Stimulated activated CD4-positive, alpha-beta T cell treated with anti-CD3 and anti-CD28 coated beads, Interleukin-1b, Interleukin-23, amount 100 ng/mL, for 4 hours (primary cell): ENCODE measurements at places on chromosomes 11 and 22.

DNA sequence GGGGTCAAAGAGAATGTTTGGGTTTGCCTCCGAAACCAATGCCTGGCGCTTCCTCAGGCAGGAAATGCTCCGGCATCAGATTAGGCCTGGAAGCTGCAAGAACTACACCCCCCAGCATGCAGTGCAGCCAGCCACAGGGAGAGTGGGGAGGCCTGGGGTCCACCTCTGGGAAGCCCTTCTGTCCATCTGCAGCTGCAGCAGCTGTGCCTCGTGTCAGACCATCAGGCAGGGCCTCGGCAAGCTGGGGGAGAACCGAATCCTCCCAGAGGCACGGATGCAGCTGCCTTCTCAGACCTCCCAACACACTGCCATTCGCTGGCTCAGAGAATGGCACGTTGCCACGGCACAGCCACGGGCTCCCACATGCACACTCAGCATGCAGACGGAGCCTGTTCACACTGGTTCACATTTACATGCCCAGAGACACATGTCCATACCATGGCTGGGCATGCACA, 57.4 kb downstream of the NECTIN1 start:
- no peak for DNase-seq

DNA sequence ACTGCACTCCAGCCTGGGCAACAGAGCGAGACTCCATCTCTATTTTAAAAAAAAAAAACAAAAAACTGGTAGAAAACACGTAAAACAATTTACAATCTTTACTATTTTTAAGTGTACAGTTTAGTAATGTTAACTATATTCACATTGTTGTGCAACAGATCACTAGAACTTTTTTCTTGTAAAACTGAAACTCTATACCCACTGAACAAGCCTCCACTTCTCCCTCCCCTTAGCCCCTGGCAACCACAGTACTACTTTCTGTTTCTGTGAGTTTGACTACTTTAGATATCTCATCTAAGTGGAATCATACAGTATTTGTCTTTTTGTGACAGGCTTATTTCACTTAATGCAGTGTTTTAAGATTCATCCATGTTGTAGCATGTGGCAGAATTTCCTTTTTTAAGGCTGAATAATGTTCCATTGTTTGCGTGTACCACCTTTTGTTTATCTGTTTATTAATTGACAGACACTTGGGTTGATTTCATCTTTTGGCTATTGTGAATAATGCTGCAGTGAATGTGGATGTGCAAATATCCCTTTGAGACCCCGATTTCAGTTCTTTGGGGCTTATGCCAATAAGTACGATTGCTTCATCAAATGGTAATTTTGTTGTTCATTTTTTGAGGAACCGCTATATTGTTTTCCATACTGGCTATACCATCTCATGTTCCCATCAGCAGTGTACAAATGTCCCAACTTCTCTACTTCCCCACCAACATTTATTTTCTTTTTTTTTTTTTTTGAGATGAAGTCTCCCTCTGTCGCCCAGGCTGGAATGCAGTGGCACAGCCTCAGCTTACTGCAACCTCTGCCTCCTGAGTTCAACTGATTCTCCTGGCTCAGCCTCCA, 11.0 kb downstream of the DDB2 start:
- DNase-seq = no peak

DNA sequence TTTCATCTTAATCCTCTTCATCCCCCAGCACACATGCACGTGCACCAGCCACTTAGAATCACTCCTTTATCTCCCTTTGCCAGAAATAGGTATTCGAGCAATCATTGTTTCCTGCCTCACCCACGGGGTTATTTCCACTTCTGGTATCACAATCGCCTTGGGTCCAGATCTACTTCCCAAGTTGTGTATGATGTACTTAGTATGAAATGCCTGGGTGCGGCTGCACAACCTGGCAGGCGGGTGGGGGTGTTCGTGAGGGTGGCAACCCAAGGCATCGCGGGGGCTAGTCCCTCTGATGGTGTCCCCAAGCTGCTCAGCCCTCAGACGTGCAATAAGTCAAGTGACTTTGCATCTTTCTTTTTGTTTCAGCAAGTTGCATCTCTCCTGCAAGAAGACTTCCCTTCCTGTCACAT, 475.6 kb downstream of the MIAT start:
- DNase-seq = no peak

DNA sequence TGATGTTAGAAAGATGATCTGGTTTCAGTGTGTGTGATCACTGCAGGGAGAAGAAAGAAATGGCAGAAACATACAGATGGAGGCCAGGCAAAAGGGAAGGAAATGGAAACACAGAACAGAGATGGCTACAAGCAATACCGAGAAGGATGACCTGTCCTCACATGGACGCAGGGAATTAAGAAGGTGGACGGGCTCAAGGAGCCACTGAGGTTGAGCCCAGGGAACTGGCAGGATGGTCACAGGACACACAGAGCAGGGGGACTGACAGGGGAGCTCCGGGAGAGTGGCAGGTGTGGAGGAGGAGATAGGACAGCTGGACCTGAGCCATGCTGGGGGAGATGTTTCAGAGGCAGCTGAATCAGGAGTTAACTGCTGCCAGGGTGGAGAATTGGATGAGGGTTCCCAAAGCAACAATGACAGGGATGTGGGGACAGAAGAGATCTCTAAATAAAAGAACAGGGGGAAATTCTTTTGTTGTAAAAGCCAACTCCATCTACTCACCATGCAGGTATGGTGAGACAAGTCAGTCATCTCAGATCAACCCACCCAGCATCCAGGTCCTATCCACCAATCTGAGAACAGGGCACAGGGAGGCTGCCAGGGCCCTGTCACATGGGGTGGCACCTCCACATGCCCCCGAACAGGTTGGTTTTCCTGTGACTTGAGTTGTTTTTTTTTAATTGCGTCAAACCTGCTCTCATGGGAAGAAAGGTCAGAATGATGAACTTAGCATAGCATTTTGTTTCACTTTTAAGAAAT, 26.3 kb downstream of the KLHL22 start:
- no peak for DNase-seq

DNA sequence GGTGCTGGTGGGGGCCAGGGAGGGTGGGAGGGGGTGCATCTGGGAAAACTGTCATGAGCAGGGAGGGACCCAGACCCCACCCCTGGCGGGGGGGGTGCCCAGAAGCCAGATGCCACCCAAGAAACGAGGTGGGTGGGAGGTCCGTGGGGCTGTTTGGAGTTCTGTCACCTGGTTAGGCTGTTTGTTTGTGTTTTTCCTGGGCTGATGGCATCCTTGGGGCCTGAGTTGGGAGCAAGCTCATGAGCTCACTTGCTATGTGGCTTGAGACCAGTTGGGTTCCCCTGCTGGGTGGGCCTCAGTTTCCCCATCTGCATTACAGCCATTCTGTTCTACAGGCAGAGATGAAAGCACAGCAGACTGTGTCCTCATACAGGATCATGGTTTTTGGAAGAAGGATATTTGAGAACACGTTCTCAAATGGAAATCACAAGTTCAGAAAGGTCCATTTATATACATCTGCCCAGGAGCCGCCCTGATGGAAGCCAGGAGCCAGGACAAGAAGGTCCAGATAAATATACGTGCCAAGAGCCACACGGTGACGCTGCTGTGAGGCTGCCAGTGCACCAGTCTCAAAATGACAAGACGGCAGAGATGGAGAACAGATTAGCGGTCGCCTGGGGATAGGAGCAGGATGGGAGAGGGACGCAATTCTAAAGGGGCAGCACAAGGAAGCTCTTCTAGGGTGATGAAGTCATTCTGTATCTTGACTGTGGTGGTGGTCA, 312.9 kb downstream of the MN1 start:
- no peak for DNase-seq
